ENCODE measurements at places on chromosomes 2 and 18. TPM values are rescaled to one million over a fixed set of nuclear protein-coding genes. Genes with fewer than 3 reads are reported as not detected.

GRCh38 chr18:44900627-44901026 lies 219.9 kb downstream of the SETBP1 start:
- H3K4me1 ChIP-seq, result peaks cover 4% of the 10 kb centered on the region
- no peak overlapping the region for H3K27ac ChIP-seq
- H3K27me3 ChIP-seq, result no peaks in the 10 kb centered on the region
- H3K4me3 ChIP-seq, result no peak overlapping the region
- DNase-seq, result no peak

GRCh38 chr2:241943961-241944575 lies 74.5 kb downstream of the RTP5 start:
- no peaks in the 10 kb centered on the region for H3K27me3 ChIP-seq
- H3K4me1 ChIP-seq, result no peaks in the 10 kb centered on the region
- no peaks in the 10 kb centered on the region for H3K36me3 ChIP-seq
- no peak overlapping the region for H3K27ac ChIP-seq
- H3K4me3 ChIP-seq, result no peak overlapping the region

NT5C1B gene
- not detected for total RNA-seq

- no peaks in the 10 kb centered on the region for H3K27me3 ChIP-seq
- no peak overlapping the region for H3K4me3 ChIP-seq
- DNase-seq, result no peak
- H3K36me3 ChIP-seq, result no peaks in the 10 kb centered on the region
Observed at GRCh38 chr2:235366807-235367206, 127.0 kb upstream of the AGAP1 start.

GRCh38 chr2:88831071-88831791 lies 139.8 kb downstream of the RPIA start:
- H3K27ac ChIP-seq, result no peak overlapping the region
- H3K4me1 ChIP-seq, result no peaks in the 10 kb centered on the region
- DNase-seq, result no peak
- H3K36me3 ChIP-seq, result no peaks in the 10 kb centered on the region
- no peak overlapping the region for H3K4me3 ChIP-seq

PDE1A gene
- total RNA-seq, result 31.7 TPM

- no peaks in the 10 kb centered on the region for H3K4me1 ChIP-seq
- H3K4me3 ChIP-seq, result no peak overlapping the region
Observed at GRCh38 chr18:29361843-29362242, 1184.9 kb upstream of the CDH2 start.

DNA sequence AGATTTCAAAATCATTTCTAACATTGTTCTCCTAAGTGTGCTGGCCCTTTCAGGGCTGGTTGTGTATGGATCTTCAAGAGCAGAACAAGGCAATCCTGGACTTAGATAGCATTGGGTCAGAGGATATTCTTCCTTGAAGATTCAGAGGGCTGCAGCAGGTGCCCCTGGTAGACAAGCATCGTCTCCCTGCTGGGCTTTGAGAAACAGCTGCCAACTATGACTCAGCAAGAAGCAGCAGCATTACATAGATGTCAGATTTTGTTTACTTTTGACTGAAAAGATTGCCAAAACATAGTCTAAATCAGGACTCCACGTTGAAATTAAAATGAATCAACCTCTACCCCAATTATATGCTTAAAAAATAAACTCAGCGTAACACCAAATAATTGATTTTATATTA lies 618.8 kb downstream of the SOCS6 start:
- DNase-seq, result no peak
- H3K36me3 ChIP-seq, result no peaks in the 10 kb centered on the region
- no peak overlapping the region for H3K4me3 ChIP-seq
- H3K27me3 ChIP-seq, result no peaks in the 10 kb centered on the region
- H3K4me1 ChIP-seq, result no peaks in the 10 kb centered on the region
- H3K27ac ChIP-seq, result no peak overlapping the region

DNA sequence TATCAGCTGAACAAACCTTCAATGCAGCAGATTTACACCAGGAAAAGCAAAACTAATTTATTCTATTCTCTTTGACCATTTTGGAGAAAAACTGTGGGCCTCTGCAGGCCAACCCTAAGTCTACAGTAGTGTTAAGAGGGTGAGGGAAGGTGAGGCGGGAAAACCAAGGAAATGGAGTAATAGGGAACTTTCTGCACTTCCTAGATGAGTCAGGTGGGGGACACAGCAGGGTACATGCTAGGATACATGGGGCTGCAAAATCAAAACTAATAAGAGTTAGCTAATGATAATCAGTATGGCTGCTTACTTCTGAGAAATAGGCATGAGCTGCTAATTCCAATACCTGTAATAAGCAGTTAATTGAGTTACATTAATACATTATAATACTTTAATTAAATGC lies 66.0 kb upstream of the PGAP1 start:
- H3K36me3 ChIP-seq, result peaks cover 5% of the 10 kb centered on the region
- DNase-seq, result no peak
- H3K27me3 ChIP-seq, result no peaks in the 10 kb centered on the region
- no peak overlapping the region for H3K4me3 ChIP-seq

GRCh38 chr18:21456428-21457178 lies 143.9 kb downstream of the ESCO1 start:
- no peaks in the 10 kb centered on the region for H3K27me3 ChIP-seq
- no peak for DNase-seq
- H3K36me3 ChIP-seq, result no peaks in the 10 kb centered on the region
- peak overlapping the region; percentile 80 for H3K27ac ChIP-seq

Measured in thoracic aorta (tissue), 2 donors.